Stimulated activated CD4-positive, alpha-beta T cell treated with anti-CD3 and anti-CD28 coated beads, Interleukin-2, amount 100 ng/mL, for 48 hours (primary cell): ENCODE measurements at places on chromosomes 13 and 19.
A peak's percentile ranks its signal among the peaks of the same experiment; 100 is the strongest.

- DNase-seq: no peak
Measured at GRCh38 chr19:52221831-52222375, 32.1 kb downstream of the PPP2R1A start.

DNA sequence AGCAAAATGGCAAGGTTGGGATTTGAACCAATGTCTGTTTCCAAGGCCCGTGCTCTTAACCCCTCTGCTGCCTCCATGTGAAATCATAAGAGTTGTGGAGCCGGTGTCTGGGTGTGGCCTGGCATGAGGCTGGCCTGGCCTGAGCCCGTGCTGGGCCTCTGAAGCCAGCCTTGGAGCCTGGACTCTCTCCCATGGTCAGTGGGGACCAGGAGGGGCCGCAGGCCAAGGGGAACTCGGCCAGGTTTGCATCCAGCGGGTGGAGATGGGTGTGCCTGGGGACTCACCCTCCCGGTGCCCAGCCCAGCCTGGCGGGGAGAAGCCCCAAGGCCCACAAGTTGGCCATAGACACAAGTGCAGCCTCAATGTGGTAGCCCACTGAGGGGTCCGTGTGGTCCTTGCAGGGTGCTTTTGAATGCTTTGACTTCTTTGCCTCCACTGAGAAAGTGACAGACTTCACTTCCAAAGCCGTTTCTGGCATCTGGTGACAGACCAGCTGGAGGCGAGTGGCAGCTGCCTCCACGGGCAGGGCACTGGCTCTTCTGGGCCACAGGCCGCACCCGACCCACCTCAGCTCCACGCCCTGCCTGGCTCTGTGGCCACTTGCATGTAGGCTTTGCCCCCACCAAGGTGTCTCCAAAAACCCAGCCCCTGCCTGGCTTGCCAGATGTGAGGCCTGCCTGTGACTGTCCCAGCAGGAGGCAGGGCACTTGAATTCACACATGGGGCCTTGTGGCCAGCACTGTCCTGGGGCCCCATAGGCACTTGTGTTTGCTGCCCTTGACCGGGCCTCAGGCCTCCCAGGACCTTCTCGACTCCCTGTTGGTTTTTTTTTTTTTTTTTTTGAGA is 26.2 kb upstream of the NCCRP1 start:
- DNase-seq: no peak

DNA sequence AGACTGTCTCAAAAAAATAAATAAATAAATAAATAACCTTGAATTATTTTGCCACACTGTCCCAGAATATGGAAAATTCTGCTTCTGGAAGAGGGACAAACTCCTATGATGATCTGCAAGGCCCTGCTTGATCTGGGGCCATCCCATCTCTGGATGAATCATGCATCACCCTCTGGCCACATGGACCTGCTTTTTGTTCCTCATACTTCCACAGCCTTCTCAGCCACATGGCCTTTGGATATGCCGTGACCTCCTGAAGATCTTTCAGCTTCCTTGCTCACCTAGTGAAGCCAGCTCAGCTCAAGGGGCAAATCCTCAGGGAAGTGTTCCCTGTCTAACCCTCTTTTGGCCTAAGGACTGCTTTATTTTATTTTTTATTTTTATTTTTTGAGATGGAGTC is 10.3 kb downstream of the IER2 start:
- no peak for DNase-seq

- DNase-seq: peak; percentile 21
Measured at GRCh38 chr19:6718741-6719539, 1.5 kb downstream of the C3 start.

- DNase-seq: no peak
Measured at GRCh38 chr13:101218484-101218883, 197.8 kb downstream of the NALCN start.

DNA sequence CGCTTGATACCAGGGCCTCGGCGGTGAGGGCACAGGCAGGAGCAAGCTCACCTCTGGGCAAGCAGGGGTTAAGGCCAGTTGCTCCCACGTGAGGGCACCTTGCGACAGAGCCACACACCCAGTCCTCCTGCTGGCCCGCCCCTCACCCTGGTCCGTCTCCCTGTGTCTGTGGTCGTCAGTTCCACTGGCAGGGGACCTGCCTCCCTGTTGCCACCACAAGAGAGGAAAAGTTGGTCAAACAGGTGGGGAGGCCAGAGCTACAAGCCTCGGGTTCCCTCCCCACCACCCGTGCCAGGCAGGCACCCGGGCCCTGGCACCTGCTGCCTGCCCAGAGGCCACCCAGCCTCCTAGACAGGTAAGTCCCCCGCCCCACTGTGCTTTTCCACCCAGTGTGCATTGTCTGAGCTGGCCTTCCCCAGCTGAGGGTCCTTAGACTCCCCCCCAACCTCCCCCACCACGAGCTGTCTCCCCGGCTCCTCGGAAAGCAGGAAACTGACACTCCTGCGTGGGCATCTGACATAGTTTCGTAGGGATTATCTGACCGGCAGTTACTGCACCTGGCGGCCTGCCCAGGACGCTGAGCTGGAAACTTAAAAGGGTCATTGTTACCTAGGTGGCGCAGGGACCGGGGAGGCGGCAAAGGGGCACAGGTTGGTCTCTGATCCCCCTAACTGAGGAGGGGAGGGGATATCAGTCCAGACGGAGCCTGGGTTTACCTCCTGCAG is at the start of gene TJP3:
TSS of gene TJP3 (plus strand) at position 178 of the 725 bp plus-strand sequence. CDS start 20,049 bp downstream, outside the sequence.
- DNase-seq: no peak

DNA sequence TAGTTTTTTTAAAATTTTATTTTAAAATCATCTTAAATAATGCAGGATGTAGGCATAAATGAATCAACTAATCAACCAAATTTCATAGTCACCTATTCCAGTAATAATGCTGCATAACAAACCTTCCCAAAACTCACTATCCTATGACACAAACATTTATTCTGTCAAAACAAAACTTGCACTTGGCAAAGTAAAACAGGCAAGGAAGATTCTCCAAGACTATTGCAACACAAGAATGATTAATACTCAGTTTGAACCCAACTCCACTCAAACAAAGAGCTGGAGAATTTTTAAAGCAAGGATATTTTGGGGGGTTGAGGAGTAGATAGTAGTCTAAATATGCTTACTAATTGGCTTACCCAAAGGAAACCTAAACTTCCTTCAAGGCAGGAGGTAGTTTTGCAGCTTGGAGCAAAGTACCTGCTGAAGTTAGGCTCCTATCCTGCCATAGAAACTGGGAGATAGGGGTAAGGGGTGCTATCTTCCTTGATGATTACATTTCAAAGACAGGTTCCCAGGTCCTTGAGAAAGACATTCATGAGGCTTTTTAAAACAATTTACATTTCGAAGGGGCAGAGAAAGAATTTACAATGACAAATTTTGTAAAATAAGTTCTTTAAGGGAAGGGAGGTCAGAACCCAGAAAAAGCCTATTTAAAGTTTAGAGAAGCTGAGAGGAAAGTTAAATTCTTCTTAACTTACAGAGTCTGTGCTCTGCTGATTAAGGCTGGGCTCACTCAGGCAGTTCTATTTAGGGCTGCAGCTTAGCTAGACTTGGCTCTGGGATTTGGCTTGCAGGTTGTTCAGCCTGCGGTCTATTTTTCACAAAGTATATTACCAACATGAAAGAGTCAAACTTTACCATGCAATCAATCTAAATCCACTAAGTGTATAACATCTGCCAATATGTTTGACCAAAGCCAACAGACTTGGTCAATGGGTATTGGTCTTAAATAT is 549.0 kb downstream of the KCTD12 start:
- DNase-seq: no peak

GRCh38 chr19:3655402-3656072 is 28.9 kb upstream of the CACTIN start:
- DNase-seq: no peak

GRCh38 chr19:8641908-8642547 is 11.6 kb downstream of the NFILZ start:
- DNase-seq: no peak

DNA sequence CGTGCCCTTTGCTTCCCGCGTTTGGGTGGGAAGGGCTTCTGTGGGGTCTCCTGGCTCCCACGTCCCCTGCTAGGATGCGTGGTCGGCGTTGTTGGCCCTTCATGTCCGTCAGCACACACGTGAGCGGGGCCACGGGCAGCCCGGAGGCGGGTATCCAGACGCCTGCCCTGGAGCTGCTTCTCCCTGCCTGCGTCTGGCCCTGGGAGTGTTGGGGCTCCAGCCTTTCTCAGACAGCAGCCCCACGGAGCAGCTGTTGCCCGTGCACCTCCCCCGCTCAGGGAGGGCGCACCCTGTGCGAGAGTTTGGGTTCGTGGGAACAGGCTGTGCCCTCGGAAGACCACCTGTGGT is 14.5 kb downstream of the DAZAP1 start:
- DNase-seq: no peak

DNA sequence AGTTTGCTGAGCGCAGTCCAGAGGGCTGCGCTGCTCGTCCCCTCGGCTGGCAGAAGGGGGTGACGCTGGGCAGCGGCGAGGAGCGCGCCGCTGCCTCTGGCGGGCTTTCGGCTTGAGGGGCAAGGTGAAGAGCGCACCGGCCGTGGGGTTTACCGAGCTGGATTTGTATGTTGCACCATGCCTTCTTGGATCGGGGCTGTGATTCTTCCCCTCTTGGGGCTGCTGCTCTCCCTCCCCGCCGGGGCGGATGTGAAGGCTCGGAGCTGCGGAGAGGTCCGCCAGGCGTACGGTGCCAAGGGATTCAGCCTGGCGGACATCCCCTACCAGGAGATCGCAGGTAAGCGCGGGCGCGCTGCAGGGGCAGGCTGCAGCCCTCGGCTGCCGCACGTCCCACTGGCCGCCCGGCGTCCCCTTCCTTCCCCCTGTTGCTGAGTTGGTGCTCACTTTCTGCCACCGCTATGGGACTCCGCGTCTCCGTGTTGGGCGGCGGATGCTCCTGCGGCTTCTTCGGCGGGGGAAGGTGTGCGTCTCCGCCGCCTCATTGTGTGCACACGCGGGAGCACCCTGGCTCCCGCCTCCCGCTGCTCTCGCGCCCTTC is 772 bp downstream of the GPC6 start:
- DNase-seq: no peak

DNA sequence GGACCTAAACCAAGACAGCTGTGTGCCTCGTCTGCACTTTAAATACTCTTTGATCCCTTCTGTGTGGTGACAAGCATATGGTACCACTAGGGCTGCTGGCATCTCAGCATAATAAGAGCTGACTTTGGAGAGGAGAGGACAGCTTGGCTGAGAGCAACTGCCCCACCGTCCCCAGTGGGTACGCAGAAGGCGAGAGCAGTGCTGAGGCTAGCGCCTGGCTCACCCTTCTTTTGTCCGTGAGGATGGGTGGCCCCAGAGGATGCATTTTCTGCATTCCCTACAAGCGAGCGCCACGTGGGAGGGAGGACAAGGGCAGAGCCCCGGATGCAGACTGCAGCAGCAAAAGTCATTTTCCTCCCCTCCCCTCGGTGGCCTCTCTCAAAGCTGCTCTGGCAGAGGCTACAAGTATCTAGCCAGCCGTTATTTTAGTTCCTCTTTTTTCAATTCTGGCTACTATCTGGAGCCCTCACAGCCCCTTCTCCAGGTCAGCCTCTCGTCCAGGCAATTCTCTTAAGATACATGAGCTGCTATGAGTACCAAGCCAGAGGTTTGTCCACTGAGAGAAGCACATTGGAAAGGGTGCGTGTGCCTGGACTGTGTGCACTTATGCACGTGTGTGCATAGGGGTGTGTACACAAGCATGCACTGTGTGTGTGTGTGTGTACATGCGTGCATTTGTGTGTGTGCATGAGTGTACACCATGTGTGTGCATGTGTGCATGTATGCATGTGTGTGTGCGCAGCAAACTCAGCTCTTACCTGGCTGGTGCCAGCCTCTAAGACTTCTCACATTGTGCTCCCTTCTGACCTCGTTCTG is 51.3 kb downstream of the RAB20 start:
- DNase-seq: no peak

DNA sequence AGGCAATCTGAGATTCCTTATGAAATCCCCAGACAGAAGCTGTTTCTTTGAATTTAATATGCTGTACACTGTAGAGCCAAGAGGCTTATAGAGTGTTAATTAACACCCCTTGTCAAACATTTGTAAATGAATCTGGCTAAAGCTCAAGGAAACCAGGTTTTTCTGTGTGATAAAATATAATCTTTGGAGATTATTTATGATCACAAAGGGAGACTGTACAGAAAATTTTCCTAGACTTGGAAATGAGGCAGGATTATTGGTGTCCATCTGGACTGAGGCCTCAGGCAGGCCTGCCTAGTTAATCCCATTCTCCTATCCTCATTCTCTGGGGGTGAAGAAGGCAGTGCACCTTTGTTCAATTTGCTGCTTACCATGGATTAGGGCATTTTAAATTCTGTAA is 17.8 kb downstream of the KL start:
- no peak for DNase-seq

GRCh38 chr19:41638641-41639081 is 11.8 kb upstream of the CEACAM4 start:
- DNase-seq: no peak

GRCh38 chr19:10402441-10403038 is 802 bp downstream of the CDC37 start:
- no peak for DNase-seq

- DNase-seq: no peak
Measured at GRCh38 chr19:56152644-56153043, 11.6 kb downstream of the ZNF444 start.

DNA sequence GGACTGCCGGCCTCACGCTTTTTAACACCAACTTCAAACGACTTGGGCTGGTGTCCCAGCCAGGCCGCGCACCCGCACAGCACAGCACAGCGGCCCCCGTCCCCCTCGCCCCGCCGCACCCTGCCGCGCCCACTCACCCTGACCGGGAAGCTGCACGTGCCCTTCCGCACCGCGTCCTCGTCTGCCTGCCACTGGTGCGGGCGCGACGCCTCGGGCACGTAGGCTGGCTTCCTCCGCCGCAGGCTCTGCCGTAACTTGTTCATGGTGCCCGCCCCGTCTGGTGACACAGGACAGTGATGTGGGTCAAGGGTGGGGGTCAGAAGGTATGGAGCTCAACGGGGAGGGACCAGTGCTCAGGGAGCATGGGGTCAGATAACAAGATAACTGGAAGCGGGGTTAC is 6.2 kb downstream of the NUMBL start:
- no peak for DNase-seq

DNA sequence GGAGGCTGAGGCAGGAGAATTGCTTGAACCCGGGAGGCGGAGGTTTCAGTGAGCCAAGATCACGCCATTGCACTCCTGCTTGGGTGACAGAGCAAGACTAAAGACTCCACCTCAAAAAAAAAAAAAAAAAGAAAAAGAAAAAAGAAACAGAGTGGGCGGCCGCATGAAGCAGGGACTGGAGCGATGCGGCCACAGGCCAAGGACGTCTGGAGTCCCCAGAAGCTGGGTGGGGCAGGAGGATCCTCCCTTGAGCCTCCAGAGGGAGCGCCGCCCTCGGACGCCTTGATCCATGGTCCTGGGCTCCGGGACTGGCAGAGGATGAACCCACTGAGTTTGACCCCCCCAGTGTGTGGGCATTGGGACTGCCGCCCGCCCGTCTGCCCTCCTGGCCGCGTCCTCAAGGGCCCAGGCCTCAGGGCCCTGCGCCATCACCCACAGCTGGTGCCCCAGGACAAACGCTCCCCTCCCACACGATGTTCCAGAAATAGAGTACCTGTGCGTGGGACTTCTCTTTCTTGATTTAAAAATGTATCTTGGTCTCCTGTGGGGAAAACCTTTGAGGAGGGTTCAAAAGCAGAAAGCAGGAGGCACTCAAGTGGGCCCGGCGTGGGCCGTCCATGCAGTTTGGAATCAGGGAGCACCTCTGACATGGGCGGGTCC is 15.5 kb downstream of the BTBD2 start:
- no peak for DNase-seq

- no peak for DNase-seq
Measured at GRCh38 chr19:49081273-49081672, 4.0 kb upstream of the SNRNP70 start.

GRCh38 chr19:41362143-41362847 is 1.7 kb downstream of the B9D2 start:
- DNase-seq: no peak
